ENCODE measurements at places on chromosomes 4 and X.

GRCh38 chrX:16465081-16465876 lies 184.7 kb upstream of the S100G start:
- no peak for DNase-seq

GRCh38 chr4:152424977-152425376 lies 110.9 kb downstream of the FBXW7 start:
- DNase-seq: no peak

- DNase-seq: no peak
These were observed 32.0 kb downstream of the ELF2 start for GRCh38 chr4:139144911-139145551.

GRCh38 chrX:16838202-16839066 lies 31.7 kb downstream of the RBBP7 start:
- no peak for DNase-seq

- DNase-seq: no peak
These were observed 17.2 kb downstream of the GPR174 start for GRCh38 chrX:79161655-79162054.

GRCh38 chr4:119841361-119841760 lies 212.8 kb upstream of the PDE5A start:
- no peak for DNase-seq

DNA sequence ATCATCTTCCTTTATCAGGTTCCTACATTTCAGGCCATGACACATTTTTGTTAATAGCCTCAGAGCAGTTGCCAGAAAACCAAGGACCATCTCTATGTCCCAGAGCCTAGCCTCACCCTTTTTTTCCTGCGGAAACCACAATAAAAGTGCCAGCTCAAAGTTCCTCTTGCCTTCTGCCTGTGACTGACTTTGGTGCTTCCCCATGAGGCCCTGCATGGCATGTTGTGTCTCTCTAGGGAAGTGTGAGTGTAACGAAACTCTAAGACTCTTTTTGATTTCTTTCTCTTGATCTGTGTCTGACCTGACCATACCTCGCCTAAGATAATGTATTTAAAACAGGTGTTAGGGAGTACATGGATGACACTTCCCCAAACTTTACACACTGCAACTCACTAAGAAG lies 642.3 kb upstream of the BOD1L1 start:
- DNase-seq: no peak

- DNase-seq: no peak
These were observed 1250.7 kb downstream of the RAPGEF2 start for GRCh38 chr4:160353548-160353947.

DNA sequence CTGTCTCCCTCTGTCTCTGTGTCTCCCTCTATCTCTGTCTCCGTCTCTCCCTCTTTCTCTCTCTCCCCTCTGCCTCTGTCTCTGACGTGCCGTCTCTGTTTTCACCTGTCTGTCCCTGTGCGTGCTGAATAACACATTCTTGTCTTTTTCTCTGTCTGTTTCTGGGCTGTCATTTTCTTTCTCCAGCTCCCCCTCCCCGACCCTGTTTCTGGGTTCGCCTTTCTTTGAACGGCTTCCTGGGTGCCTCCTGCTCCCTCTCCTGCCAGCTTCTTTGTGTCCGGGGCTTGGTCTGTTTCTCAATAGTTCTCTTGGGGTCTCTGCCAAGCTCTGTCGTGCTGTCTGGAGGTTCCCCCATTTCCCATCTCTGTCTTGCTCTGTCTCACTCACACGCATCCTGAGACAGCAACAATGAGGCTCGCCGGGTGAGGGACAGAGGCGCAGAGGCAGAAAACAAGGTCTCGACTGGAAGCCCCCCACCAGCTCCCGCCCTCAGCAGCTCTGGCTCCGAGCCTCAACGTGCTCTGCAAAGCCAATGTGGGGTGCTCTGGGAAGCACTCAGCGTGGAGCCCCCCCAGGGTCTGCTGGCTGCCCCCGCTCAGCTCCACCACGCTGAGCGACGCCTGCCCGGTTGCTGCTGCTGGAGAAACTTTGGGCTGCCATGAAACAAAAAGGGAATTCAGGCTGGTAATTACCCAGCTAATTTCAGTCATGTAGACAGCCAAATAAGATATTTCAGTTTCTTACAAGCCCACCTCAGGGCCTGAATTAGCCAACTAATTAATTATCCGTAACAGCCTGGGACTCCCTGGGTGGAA lies 3.4 kb downstream of the CPLX1 start:
- no peak for DNase-seq

GRCh38 chrX:108131471-108131870 lies 39.9 kb downstream of the ATG4A start:
- DNase-seq: no peak

DNA sequence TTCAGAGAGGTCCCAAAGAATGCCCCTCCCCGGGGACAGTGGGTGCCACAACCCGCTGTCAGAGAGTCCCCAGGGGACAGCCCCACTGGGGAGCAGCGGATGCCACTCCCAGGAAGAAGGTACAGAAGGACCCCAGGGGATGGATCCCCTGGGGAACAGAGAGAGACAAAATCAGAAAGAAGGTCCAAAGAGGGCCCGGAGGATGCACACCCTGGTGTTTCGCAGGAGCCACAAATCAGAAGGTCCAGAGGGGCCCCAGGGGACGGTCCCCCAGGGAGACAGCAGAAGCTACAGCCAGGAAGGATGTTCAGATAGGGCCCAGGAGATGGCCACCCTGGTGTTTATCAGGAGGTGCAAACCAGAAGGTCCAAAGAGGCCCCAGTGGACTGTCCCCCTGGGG lies 1.4 kb downstream of the TEX13D start:
- DNase-seq: no peak

DNA sequence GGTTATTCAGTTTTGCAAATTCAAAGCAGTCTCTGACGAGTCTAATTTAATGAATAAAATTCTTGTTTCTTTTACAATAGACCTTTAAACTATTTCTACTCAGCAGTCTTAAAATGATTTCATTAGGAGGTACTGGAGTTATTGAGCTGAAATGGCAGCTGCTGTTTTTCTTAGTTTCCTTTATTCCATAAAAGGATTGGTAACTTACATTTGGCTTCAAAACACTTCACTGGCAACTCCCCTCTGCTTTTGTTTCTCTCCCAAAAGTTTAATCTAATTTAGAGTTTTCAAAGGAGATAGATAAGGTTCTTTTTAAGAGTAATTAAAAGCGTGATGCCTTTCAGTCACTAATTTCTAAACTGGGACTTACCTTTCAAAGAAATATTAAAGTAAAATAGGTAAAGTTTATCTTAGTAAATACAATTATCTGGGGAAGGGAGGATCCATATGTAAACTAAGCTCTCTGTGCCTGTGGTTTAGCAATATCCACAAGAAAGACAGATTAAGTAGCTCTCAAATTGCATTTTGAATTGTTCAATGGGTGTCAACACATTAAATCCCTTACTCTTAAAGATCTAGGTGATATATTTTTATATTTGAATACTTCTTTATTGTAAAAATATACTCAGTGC lies 17.1 kb upstream of the PCDH10 start:
- no peak for DNase-seq

DNA sequence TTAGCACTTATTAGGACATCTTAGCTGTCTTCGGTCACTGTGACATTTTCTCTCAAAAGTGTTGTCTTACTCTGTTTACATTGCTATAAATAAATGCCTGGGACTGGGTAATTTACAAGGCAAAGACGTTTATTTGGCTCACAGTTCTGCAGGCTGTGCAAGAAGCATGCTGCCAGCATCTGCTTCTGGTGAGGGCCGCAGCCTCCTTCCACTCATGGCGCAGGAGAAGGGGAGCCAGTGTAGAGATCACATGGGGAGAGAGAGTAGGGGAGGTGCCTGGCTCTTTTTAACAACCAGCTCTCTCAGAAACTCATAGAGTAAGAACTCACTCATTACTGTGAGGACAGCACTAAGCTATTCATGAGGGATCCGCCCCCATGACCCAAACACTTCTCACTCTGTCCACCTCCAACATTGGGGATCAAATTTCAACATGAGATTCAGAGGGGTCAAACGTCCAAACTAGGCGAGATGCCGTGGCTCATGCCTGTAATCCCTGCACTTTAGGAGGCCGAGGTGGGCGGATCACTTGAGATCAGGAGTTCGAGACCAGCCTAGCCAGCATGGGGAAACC lies 43.5 kb upstream of the HERC6 start:
- DNase-seq: no peak

- no peak for DNase-seq
These were observed 21.3 kb upstream of the SULT1B1 start for GRCh38 chr4:69781458-69782418.

- no peak for DNase-seq
These were observed 58.7 kb upstream of the KDR start for GRCh38 chr4:55183926-55184599.

- no peak for DNase-seq
These were observed 14.5 kb upstream of the PRRG3 start for GRCh38 chrX:151680805-151681204.

- no peak for DNase-seq
These were observed 41.8 kb downstream of the GASK1B start for GRCh38 chr4:158131027-158131426.

DNA sequence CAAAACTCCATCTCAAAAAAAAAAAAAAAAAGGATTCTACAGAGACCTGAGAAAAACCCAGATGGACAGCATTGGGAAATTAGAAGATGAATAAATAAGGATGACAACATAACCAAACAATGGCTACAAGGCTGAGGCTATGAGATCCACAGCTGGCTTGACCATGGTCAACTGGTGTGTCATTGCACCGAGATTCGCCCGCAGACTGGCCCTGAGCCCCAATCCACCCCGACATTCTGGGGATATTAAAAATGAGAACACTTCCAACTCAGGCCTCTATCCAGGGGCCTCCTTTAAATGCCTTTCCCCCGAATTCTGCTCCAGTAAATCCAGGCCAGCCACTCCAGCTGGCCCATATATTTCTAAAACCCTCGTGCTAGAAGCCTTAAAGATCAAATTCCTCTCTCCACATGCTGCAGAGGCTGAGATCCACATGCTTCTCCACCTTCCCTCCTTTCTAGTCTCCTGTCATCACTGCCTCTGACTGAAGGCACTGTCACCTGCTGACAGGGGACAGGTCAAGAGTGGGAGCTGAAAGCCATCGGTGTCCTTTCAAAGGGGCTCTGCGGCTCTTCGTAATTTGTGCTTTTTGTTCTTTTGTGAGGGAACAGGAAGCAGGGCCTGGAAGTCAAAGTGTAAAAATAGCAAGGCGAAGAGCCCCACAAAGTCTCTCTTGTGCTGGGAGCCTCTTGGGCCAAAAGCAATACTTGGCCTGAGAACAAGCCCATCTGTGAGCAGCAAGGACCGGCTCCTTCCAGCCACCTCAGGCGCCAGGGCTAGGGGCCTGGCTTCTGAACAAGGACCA lies 203.7 kb downstream of the NSUN7 start:
- no peak for DNase-seq

GRCh38 chr4:48375651-48376304 lies 34.4 kb downstream of the SLAIN2 start:
- DNase-seq: no peak

DNA sequence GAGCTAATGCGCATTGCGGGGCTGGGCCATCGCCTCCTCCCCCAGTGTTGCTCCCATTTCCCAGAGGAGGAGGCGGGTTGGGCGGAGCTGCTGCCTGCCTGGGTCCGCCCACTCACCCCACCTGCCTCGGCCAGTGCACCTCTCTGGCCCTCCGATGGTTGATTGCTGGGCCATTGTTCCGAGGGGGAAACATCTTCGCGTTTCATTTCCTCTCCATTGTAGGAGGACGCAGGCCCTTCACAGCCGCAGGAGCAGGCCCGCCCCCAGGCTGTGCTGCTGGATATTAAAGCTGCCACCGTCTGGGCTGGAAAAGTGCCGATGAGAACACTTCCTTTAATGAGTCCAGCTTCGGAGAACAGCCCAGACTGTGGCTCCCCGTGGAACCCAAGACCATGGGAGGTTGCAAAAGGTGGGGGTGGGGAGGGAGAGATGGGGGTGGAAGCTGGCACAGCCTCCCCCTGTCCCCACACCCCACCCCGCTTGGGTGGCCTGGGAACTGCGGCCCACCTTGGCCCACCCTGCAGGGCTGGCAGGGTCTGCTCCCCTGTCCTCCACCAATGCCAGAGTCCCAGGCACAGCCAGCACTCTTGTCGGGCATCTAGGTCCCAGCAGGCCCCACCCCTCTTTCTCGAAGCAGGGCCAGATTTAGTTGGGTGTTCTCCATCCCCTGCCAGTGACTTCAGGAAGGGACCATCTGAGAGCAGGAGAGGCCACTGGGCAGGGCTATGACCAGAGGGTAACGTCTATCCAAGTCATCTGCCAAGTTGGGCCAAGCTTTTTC lies 96.6 kb downstream of the ADRA2C start:
- no peak for DNase-seq

- no peak for DNase-seq
These were observed 33.4 kb downstream of the ACSL1 start for GRCh38 chr4:184792334-184792733.

GRCh38 chrX:21524008-21524407 lies 134.1 kb downstream of the KLHL34 start:
- DNase-seq: no peak

GRCh38 chr4:91099666-91100065 lies 972.5 kb downstream of the CCSER1 start:
- DNase-seq: no peak

GRCh38 chr4:168942985-168943384 lies 67.1 kb downstream of the CBR4 start:
- DNase-seq: no peak

- DNase-seq: no peak
These were observed 11.7 kb downstream of the XK start for GRCh38 chrX:37697169-37697760.

DNA sequence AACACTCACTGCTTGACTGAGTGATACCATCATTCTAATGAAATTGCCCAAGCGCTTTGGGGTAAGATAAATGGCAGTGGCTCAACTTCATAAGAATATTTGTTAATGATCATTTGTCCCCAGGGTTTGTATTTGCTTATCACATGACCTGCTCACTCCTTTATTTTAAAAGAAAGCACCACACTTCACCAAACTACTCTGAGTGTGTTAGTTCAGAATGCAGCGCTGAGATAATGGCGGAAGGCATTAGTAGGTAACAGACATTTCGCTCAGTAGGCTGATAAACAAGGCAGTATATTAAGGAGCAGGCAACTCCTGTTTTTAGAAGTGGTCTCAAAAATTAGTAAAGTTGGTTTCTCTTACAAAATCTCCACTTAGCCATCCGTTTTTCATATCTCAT lies 1.6 kb downstream of the SNX25 start:
- DNase-seq: no peak

DNA sequence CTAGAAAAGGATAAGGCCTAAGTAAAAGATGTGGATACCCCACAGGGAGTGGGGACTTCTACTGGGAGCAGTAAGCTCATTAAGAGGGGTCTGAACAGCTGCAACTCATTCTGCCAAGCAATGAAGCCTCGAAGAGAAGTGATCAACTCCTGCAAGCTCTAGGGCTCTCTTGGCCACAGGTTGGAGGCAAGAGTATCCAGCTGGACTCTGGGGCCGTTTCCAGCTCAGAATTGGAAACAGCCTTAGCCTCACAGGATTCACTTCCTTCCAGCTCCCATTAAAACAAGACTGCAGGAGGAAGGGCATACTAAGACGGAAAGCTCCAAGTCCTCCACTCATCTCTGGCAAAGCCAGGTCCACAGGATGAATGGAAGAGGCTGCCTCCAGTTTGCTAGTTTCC lies 126.3 kb downstream of the ATG4A start:
- no peak for DNase-seq
